Fibroblast of pulmonary artery (primary cell): ENCODE measurements at places on chromosomes 13 and 19.
A peak's percentile ranks its signal among the peaks of the same experiment; 100 is the strongest.

DNA sequence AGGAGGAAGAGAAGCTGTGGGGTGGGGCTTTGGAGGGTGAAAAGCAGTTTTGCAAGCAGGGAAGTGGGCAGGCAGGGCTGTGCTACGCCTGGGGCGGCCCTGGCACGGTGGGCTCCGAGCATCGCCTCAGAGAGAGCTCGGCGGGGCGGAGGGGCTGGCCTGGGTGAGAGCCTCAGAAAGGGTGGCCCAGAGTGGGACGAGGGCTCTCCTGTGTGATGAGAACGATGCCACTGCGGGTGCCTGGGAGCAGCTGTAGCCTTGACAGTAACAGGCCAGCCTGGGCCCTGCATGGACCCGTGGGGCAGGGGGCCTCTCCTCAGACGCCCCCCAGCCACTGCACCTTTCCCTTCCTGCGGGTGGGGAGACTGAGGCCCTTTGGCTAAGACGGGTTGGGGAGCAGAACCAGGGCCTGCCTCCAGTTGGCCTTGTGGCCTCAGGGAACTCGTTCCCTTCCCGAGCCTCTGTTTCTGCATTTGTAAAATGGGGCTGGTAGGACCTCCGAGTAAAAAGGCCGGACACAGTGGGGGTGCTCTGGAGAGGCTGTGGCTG lies 27.6 kb downstream of the PIAS4 start:
- no peak for DNase-seq

DNA sequence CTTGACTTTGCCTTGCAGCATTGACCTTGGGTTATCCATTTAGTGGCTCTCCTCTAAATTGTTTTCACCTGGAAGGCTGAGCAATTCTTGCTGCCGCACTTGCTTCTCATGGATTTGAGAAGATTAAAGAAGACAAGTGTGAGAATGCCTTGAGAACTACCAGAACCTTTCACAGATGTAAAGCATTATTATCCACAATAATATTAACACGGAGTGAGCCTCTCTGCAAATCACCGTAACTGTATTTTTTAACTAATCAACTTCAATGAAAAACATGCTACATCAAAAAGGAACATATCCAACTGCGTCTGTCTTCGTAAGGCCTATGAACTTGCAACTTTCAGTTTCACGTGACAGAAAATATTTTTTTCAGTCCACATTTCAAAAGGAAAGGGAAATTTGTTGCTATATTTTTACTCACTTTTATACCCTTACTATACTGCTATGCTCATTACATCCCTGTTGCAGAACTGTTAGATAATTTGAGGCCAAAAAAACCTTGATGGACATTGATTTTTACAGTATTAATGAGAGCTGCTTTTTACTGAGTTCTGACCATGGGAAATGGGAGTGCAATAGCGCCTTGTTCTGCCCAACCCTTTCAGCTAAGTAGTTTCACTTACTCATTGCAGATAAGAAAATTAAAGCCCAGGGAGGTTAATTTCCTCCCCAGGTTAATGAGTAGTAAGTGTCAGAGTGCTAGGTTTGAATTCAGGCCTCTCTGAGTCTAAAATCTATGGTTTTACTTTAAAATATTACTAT lies 93.8 kb upstream of the RAP2A start:
- DNase-seq, result no peak

- DNase-seq, result peak; percentile 52
Measured at GRCh38 chr19:1725100-1726064, 27.9 kb upstream of the ONECUT3 start.

- no peak for DNase-seq
Measured at GRCh38 chr19:33773704-33774624, 22.7 kb upstream of the KCTD15 start.

- DNase-seq, result peak; percentile 78
Measured at GRCh38 chr13:21014502-21015170, 46.8 kb downstream of the LATS2 start.

- DNase-seq, result peak; percentile 13
Measured at GRCh38 chr13:28805193-28805819, 14.8 kb upstream of the MTUS2 start.

DNA sequence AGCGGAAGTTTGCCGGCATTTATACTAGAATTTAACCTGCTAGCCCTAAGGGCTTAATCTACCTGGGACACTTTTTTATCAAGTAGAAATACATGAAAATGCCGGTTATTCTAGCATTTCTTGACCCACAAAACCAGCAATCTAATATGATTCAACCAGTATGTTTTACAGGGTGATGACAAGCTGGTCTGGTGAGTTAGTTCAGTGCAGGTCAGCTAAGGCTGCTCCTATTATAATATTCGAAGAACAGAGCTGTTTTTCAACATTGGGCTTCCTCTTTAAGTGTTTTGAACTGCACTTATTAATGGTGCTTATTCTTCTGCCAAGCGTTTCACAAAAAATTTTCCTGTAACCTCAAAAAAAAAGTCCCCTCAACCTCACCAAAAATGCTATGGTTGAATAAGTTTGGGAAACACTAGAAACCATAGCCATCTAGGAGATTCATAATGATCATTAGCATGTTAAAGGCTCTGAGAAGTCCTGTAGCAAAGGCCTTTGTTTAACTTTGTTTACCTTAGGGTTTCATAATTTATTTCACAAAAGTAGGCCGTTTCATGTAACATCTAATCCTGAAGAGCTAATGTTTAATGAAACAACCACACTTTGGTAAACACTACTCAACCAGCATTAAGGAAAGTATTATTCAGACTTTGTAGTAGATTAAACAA lies 526.6 kb downstream of the KLF12 start:
- DNase-seq, result no peak

DNA sequence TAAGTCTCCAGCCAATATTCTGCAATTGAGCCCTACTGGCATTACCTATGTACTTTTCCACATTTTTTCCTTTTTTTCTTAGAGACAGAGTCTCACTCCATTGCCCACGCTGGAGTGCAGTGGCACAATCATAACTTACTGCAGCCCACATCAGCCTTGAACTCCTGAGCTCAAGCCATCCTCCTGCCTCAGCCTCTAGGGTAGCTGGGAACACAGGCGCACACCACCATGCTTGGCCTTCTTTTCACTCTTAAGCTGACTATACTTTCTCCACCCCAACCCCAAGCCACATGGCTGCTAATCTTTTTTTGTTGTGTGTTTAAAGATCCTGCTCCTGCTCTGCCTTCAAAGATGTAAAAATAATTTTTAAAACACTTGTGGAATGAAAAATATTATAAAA lies 1.6 kb upstream of the LATS2 start:
- DNase-seq, result no peak

- DNase-seq, result no peak
Measured at GRCh38 chr13:41012536-41012935, 6.6 kb downstream of the ELF1 start.

GRCh38 chr19:51779703-51780102 lies 15.3 kb upstream of the FPR3 start:
- no peak for DNase-seq

DNA sequence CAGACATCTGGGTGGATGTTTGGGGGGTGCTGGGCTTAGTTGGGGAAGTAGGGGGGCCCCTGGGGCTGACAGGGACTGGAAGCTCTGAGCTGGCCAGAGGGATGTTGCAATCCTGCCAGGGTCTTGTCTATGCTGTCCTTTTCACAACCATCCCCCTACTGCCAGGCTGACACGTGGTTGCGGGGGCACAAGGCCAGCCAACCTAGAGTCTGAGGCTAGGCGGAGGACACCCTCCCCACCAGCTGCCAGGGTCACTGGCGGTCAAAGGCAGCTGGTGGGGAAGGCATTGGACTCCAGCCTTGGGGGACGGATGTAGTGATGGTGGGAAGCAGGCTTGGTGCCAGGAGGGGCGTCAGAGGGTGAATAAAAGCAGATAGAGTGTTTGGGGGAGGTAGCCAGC lies 1.6 kb upstream of the APOC1 start:
- peak; percentile 37 for DNase-seq

DNA sequence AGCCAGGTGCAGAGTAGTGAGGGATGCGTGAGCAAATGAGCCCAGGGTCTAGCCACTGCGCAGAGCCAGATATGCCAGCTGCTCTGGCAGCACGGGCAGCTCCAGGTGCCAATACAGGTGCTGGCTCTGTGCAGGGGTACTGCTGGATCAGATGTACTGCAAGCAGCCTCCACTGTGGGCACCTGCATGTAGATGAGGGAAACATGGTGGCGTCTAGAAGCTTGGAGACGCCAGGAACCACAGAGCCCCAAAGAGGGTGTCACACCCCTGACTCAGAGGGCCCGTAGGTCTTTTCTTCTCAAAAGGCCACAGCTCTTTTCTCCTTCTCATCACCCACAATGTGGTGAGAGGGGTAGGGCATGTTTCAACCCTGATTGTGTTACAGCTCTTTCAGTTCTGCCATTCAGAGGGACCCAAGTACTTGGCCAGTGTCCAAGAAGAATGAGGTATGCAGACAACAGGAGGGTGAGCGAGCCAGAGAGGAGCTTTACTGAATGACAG lies 244.4 kb upstream of the SLITRK1 start:
- no peak for DNase-seq

- DNase-seq, result no peak
Measured at GRCh38 chr13:106260352-106260751, 275.1 kb downstream of the EFNB2 start.

- no peak for DNase-seq
Measured at GRCh38 chr19:14886032-14886431, at the start of gene OR7A17. OR7A17 (minus strand) TSS chr19:14886132; CDS start chr19:14881355, 4,777 bp downstream.

GRCh38 chr13:30121244-30121643 lies 186.1 kb downstream of the KATNAL1 start:
- no peak for DNase-seq

DNA sequence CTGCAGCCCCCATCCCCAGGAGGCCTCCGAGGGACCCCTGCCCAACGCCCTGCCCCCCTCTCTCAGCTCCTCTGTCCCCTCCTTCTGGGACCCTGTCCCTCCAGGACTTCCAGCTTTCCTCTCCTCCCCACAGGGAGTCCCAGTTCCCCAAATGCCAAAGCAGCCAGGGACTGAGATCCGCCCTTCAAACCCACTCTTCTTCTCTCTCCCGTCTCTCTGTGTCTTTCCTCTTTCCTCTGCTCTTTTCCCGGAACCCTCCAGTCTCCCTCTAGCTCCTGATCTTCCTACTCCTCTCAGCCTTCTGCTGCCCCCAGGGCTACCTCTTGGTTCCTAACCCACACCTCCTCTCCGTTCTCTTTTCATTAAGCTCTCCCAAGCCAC lies 377 bp downstream of the CA11 start:
- DNase-seq, result no peak

DNA sequence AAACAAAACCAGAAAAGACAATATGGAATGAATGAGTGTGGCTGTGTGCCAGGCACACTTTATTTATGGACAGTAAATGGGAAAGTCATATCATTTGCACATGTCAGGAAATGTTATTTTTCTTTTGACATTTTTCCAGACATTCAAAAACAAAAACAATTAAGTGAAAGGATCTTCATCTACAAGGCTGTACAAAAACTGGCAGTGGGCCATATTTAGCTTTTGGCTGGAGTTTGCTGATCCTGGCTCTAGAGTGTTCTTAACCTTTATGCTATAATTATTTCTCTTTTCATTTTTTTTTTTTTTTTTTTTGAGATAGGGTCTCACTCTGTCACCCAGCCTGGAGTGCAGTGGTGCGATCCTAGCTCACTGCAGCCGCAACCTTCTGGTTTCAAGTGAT lies 6.5 kb upstream of the TNFSF9 start:
- DNase-seq, result no peak

- DNase-seq, result peak; percentile 45
Measured at GRCh38 chr19:3671680-3672574, 28.3 kb downstream of the PIP5K1C start.

DNA sequence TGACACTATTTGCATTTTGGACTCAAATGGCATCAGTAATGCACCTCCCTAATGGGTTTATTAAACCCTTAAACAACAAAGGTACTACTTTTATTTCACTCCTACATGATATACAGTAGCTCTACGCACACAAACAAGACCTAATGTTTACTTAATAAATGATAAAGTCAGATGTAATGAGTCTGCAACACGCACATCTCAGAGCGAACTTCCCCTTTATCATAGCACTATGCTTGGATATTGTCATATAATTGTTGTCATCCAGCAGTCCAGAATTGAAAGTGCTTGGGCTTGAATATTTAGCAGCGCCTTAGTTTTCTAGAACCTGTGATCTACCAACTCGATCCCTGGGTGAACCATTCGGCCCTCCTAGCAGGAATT lies 772 bp downstream of the PARP4 start:
- no peak for DNase-seq

DNA sequence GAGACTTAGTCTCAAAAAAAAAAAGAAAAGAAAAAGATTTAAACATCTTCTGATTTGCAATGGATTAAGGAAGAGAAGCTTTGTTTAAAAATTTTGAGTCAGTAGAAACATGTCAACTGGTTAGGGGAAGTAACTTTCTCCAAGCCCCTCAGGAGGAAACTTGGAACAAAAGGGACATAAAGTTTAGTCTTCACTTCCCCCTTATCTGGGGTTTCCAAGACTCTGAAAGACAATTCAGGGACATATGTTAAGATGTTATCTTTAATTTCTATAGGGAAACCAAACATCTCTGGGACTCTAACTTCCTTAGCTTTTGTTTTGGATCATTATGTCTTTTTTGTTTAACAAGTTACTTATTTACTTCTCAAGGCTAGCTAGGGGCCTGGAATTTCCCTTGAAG lies 20.1 kb upstream of the MRI1 start:
- DNase-seq, result no peak
